ENCODE measurements at places on chromosomes 2 and 18.

- no peaks in the 10 kb centered on the region for H3K36me3 ChIP-seq
- DNase-seq = no peak
- no peaks in the 10 kb centered on the region for H3K4me1 ChIP-seq
Measured at GRCh38 chr18:34600158-34600557, 109.9 kb upstream of the DTNA start.

DNA sequence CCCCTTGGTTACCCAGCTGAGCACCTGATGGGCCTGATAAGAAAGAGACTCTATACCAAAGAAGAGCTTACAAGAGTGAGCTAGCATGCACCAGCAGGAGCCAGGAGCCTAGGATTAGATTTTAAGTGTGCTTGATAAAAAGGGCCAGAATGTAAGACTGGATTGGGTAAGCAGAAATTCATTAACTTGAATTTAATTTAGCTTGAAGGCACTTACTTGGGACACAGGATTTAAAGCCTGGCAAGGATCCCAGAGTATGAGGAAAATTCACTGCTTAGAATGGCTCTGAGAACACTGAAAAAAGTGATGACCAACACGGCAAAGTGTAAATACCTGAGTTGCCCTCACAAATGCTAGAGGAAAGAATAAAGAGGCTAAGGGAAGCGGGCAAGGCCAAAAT lies 91.3 kb upstream of the RBBP8 start:
- H3K27me3 ChIP-seq = no peaks in the 10 kb centered on the region
- H3K4me3 ChIP-seq = no peak overlapping the region
- no peak for DNase-seq
- H3K4me1 ChIP-seq = peaks cover 5% of the 10 kb centered on the region
- peak overlapping the region; percentile 70 for H3K27ac ChIP-seq
- no peaks in the 10 kb centered on the region for H3K36me3 ChIP-seq

GRCh38 chr2:203748331-203749126 lies 42.1 kb downstream of the CD28 start:
- H3K4me1 ChIP-seq = no peaks in the 10 kb centered on the region
- no peak for DNase-seq
- H3K36me3 ChIP-seq = no peaks in the 10 kb centered on the region
- H3K27me3 ChIP-seq = no peaks in the 10 kb centered on the region
- H3K4me3 ChIP-seq = no peak overlapping the region

- no peak overlapping the region for H3K27ac ChIP-seq
- no peak overlapping the region for H3K4me3 ChIP-seq
- H3K4me1 ChIP-seq = no peaks in the 10 kb centered on the region
- no peaks in the 10 kb centered on the region for H3K27me3 ChIP-seq
Measured at GRCh38 chr2:143501106-143501676, 372.0 kb downstream of the ARHGAP15 start.

DNA sequence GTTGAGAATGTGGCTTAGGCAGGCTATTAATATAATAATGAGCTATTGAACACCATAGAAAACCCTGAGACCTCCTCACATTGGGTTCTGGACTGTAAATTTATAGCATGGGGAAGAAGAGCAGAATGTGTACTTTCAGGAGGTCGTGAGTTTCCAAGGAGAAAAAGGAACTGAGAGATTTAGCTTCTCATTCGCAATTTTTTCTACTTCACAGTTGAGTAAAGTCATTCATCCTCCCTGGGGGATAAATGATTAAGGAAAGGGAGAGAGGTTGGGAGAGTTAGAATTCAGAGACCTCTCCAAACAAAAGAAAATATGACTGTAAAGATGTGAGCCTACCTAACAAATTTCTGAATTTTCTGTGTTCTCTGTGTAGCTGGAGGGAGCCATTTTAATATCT lies 205.8 kb upstream of the CYRIA start:
- no peak overlapping the region for H3K27ac ChIP-seq
- H3K36me3 ChIP-seq = no peaks in the 10 kb centered on the region
- H3K27me3 ChIP-seq = no peaks in the 10 kb centered on the region

DNA sequence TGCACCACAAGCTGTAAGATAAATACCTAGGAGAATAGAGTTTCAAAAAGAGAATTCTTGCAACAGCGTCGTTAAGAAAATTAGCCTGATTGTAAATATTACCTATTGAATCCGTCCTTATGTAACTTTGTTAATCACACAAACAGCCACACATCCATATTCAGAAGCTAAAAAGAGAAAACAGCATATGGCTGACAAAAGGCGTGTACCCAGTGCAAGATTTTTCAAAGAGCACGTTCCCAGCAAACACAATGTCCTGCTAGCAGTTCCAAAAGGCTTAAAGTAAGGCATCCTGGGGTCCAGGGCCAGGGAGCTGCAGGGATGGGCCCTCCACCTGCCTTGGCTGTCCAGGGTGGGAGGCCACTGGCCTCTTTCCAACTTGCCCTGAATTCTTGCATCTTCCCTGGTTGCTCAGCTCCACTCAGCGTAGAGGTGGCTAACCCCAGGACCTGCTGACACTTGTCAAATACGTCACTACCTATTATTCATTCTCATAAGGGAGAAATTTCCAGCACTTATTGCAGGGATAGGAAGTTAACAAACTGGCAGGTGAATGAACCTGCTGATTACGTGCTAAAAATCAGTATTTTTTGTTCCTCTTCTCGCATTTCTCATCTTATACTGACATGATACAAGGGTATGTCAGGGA lies 102.1 kb upstream of the NEDD4L start:
- no peaks in the 10 kb centered on the region for H3K27me3 ChIP-seq
- no peaks in the 10 kb centered on the region for H3K4me1 ChIP-seq
- no peak overlapping the region for H3K27ac ChIP-seq
- no peak for DNase-seq
- no peaks in the 10 kb centered on the region for H3K36me3 ChIP-seq
- H3K4me3 ChIP-seq = no peak overlapping the region

DNA sequence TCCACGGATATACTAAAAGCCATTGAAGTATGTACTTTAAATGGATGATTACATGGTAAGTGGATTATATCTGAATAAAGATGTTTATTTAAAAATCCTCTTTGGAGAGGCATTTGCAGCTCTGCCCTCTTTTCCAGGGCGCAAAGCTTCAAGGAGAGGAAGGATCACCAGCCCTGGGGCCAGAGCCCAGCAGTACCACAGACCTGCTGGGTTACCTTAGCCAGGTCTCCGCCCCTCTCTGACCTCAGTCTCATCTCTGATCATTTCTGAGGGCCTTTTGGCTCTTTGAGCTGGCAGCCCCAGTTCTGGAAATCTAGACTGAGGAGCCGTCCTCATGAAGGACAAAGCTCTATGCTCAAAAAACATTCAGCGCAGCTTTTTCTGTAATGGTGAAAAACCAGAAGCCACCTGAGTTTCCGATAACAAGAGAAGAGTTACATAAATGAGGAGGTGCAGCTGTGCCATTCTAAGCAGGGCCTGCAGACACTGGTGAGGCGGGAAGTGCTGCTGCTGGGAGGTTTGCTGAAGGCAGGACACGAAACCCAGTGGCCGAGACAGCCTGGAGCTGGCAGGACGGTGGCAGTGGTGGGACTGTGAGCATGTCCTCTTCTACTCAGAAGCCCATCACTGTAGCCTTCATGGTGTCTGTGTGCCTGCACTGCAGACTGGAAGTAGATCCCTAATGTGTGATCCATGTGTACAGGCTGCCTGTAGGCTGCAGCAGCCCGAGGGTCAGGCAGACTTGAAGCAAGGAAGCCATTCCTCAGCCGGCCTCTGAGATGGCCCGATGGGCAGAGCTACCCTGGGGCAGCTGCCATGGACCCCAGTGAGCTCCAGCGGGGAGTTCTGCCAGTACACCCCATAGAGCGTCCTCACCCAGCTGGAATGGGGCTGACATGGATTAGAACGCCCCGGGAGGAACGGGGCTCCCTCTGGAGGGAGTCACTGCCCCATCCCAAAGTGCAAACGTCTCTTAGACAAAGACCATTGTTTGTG lies 27.7 kb downstream of the ADRA2B start:
- peak; percentile 41 for DNase-seq
- H3K4me1 ChIP-seq = no peaks in the 10 kb centered on the region
- no peak overlapping the region for H3K27ac ChIP-seq
- no peaks in the 10 kb centered on the region for H3K27me3 ChIP-seq
- no peaks in the 10 kb centered on the region for H3K36me3 ChIP-seq

DNA sequence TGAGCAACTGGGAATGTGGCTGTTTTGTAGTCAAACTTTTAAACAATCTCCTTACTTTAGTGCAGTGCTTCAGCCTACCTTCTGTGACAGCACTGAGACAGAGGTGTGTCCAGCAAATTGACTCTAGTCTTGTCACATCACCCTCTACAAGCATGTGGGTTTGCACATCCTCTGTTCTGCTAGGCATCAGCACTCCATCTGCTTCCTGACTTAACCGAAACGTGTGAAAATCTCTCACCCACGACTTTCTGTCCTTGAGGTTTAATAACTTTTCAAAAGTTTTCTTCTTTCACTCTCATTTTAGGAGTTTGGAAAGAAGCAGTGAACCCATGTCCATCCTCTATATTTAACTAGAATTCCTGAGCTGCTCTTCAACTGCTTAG lies 42.6 kb downstream of the TTR start:
- H3K4me3 ChIP-seq = no peak overlapping the region
- H3K4me1 ChIP-seq = no peaks in the 10 kb centered on the region

DNA sequence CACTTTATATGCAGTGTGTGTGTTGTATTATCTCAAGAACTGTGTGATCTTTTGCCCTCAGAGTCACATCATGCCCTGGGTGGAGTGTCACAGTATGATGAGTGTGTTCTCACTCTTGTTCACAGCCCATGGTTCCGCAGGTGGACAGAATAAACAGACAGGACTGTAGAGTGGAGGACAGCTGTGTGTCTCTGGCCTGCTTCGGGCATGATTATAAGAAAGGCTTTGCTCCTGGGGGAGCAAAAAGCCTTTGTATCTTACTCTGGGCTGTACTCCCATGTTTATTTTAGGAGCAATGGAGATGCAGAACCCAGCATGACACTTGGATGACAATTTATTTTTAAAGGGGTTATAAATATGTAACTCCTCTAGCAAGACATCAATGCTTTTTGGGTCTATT lies 371.7 kb upstream of the MEX3C start:
- H3K27ac ChIP-seq = no peak overlapping the region
- no peaks in the 10 kb centered on the region for H3K36me3 ChIP-seq
- no peak overlapping the region for H3K4me3 ChIP-seq
- H3K4me1 ChIP-seq = no peaks in the 10 kb centered on the region
- H3K27me3 ChIP-seq = no peaks in the 10 kb centered on the region

- H3K4me1 ChIP-seq = no peaks in the 10 kb centered on the region
- no peaks in the 10 kb centered on the region for H3K27me3 ChIP-seq
- H3K36me3 ChIP-seq = no peaks in the 10 kb centered on the region
Measured at GRCh38 chr2:100793982-100794381, 26.0 kb upstream of the NPAS2 start.

- no peaks in the 10 kb centered on the region for H3K36me3 ChIP-seq
- peaks cover 9% of the 10 kb centered on the region for H3K4me1 ChIP-seq
- no peaks in the 10 kb centered on the region for H3K27me3 ChIP-seq
- no peak overlapping the region for H3K4me3 ChIP-seq
Measured at GRCh38 chr2:203412546-203413331, 84.5 kb downstream of the ABI2 start.

GRCh38 chr2:46117379-46117778 lies 179.8 kb upstream of the EPAS1 start:
- no peak for DNase-seq
- no peaks in the 10 kb centered on the region for H3K27me3 ChIP-seq
- H3K36me3 ChIP-seq = no peaks in the 10 kb centered on the region
- H3K4me1 ChIP-seq = no peaks in the 10 kb centered on the region

DNA sequence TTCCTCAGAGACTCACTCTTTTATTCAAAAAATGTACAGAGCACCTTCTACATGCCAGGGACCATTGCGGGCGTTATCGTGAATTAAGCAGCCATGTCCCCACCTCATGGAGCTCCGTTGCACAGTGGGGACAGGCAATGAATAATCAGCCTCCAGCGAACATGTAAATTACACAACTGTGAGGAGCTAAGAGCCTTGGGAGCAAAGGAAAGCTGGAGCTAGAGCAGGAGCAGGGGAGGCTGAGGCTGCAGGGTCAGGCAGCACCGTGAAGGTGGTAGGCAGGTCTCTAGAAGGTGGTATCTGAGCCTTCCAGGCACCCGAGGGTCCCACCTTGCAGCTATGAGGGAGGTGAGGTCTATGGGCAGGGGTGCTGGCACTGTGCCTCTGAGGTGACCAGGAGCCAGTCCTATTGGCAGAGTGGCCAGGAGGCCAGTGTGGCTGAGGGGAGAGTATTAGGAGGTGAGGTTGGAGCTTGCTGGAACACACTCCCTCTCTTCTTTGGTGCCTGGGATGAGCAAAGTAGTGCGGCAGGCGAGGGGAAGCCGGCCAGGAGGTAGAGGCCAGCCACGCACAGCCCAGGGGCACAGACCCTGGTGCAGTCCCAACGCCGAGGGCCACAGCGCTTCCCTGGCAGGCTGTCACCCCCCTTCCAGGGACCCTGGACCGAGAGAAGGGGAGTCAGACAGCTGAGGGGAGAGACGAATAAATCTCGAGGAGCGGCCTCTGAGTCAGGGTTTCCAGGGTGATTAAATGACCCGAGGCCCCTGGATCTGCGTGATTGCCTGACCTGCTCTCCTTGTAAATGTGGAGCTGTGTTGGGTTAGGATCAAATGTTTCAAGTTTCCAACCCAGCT lies 167.3 kb downstream of the SEPTIN10 start:
- H3K36me3 ChIP-seq = no peaks in the 10 kb centered on the region
- H3K27ac ChIP-seq = no peak overlapping the region
- no peaks in the 10 kb centered on the region for H3K4me1 ChIP-seq
- no peak for DNase-seq

DNA sequence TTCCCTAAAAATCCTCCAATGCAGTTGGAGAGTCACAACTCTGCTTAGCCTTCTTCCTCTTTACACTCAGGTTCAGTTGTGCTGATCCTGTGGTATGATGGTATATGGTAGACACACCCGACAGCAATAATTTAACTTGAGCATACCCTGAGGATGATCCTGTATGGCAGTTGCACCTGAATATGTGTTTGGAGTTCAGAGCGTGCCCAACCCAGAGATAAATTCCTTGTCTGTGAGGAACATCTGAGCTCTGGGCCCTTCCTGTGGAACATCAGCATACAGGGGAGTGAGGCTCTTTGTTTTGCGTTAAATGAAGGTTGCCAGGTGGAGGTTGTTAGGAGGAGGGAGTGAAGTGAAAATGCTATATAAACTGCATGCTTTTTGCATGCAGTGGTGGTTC lies 187.7 kb downstream of the MYO3B start:
- no peaks in the 10 kb centered on the region for H3K4me1 ChIP-seq
- no peak overlapping the region for H3K27ac ChIP-seq
- DNase-seq = no peak
- H3K4me3 ChIP-seq = no peak overlapping the region
- H3K36me3 ChIP-seq = no peaks in the 10 kb centered on the region
- H3K27me3 ChIP-seq = no peaks in the 10 kb centered on the region

DNA sequence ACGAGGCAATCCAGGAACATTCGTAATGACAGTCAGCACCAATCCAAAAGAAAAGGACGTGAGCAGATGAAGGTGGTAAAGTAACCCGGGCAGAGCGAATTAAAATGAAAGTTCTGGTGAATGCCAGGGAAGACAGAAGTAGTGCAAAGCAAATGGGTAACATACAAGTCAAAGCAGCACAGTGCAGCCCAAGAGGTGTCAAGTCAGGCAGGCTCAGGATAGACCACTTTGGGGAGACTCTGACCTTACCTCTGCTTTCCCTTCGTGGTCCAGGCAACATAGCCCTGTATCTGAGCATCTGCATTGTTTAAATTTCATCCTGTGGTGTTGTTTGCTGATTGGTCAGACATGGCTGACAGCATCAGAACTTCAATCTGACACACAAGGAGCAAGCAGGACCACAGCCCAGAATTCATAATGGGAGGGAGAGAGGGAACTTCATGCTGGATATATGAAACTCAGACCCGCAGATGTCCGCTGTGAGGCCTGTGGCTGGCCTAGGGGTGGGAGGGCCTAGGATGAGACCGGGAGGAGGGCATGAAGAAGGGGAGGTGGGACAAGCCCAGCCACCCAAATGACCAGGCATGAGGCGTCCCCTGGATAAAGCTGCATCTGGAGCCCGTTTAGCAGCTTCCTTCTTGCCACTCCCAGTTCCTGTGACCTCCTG lies 285.7 kb downstream of the TCF4 start:
- H3K4me1 ChIP-seq = no peaks in the 10 kb centered on the region
- no peaks in the 10 kb centered on the region for H3K27me3 ChIP-seq
- DNase-seq = no peak
- peak overlapping the region; percentile 85 for H3K27ac ChIP-seq
- no peaks in the 10 kb centered on the region for H3K36me3 ChIP-seq

All from breast epithelium (tissue), 4 donors.